ENCODE measurements at places on chromosomes 7 and 10.

DNA sequence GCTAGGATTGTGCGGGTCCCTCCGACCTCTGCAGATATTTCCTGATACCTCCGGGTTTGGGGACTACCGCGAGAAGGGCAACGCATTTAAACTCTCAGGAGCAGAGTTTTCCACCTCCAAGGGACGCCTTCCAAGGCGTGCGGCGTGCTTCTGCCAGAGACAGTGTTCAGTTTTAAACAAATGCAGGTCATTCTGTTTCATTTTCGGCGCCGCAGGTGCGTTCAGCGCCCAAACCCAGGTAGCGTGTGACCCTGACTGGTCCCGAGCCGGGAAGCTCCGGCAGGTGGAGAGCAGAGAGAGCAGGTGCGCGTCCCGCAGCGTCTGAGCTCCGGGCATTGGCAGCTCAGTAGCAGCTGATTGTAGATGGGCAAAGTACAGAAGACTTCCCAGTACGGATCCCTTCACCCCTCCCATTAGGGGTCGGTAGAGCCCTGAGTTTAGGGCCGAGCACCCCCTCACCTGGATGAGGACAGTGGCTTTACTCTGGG lies 1.4 kb upstream of the CYP26A1 start:
- no peak for DNase-seq

- no peak for DNase-seq
Measured at GRCh38 chr10:47023237-47024045, 112.2 kb downstream of the PTPN20 start.

DNA sequence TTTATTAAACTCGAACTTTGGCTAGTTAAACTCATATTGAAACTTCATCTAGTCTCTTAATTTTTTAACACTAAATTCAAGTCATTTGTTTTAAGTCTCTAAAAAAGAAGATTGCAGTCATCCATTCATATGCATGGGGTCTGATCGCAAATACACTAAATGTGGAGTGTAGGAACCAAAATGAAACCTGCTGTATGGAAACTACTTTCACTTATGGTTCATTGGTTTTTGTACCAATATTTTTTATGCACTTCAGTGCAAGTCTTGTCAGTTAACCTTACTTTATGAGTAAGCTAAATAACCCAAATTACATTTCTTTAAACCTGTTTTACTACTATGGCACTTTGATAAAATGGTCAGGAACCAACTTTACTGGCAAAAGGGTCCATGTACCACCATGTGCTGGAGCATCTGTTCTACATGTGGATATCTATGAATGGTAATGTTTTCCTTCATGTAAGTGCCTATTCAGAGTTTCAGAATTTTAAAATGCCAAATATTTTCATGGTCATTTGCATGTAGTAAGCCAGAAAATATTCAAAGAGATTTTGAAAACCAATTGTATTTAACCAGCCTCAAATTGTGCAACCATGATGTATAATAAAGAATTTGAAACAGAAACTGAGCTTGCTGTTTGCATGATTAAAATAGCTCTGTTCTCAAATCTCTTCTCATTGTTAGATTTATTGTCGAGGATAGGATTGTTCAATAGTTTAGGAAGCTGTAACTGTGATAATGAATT lies 7.6 kb upstream of the SUPV3L1 start:
- DNase-seq, result no peak

- no peak for DNase-seq
Measured at GRCh38 chr7:13770305-13770704, 219.2 kb downstream of the ETV1 start.

DNA sequence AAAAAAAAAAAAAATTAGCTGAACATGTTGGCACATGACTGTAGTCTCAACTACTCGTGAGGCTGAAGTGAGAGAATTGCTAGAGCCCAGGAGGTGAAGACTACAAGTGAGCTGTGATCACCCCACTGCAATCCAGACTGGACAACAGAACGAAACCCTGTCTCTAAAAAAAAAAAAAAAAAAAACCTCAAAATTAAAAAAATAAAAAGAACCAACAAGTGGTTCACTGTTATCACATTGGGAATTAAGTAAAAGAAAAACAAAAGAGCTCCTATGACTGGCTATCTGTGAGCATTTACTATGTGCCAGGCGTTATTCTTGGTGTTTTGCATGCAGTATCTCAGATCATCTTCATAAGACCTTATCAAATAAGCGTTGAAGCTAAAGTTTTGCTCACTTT lies 66.0 kb downstream of the ANLN start:
- no peak for DNase-seq

- DNase-seq, result no peak
Measured at GRCh38 chr7:143451746-143452145, 8.5 kb downstream of the TAS2R60 start.

DNA sequence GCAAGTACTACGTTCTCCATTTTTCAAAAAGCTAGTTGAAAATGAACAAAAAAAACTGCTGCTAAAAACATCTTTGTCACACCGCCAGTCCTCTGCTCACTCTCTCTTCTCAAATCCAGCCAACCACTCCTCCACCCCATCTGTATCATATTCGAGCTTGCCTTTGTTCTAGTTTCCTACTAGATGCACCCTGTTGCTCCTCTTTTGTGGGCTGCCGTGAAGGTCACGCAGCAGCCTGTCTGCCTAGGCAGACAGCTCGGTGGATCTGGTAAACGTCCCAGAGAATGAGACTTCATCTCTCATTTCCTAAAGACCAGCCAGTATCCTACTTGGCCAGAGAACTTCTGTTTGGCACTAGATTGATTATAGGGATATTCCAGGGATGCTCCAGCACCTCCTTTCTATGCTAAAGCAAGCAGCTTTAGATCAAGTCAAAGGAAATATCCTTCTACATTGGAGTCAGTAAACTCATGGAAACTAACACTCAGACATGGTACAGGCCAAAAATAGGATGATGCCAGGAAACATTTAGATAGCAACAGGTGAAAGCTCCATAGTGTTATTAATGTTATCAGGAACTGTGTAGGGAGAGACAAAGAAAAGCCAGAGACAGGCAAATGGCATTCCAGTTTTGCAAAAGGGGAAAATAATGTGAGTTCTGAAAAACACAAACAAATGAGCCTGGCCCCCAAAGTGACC lies 8.7 kb upstream of the PLXNA4 start:
- DNase-seq, result no peak

DNA sequence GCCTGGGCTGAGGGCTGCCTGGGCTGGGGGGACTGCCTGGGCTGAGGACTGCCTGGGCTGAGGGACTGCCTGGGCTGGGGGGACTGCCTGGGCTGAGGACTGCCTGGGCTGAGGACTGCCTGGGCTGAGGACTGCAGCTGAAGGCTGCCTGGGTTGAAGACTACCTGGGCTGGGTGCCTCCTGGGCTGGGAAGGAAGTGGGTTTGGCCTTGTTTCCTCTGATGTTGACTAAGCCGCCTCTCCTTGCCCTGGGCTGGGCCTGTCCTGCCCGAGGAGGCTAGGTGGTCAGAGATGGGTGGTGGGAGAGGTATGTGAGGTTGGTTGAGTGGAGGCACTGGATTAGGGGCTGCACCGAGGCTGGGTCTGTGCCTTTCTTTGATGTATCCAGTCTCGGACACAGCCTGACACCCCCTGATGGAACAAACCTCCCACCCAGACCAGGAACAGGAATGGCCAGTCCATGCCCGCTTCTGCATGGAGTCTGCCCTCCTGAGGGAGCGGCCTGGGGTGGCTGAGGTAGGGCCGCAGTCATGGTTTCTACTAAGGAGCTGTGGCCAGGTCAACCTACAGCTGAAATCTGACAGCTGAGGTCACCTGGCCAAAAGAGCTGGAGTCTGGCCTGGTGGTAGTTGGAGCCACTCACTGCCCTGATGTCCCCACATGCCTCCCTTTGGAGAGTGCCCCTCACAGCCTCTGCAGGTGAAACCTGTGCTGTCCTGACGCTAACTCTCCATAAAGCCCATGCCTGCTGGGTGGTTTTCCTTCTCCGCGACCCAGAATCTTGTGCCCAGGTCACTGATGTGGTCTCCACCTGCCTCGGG lies 22.3 kb downstream of the SCART1 start:
- no peak for DNase-seq

DNA sequence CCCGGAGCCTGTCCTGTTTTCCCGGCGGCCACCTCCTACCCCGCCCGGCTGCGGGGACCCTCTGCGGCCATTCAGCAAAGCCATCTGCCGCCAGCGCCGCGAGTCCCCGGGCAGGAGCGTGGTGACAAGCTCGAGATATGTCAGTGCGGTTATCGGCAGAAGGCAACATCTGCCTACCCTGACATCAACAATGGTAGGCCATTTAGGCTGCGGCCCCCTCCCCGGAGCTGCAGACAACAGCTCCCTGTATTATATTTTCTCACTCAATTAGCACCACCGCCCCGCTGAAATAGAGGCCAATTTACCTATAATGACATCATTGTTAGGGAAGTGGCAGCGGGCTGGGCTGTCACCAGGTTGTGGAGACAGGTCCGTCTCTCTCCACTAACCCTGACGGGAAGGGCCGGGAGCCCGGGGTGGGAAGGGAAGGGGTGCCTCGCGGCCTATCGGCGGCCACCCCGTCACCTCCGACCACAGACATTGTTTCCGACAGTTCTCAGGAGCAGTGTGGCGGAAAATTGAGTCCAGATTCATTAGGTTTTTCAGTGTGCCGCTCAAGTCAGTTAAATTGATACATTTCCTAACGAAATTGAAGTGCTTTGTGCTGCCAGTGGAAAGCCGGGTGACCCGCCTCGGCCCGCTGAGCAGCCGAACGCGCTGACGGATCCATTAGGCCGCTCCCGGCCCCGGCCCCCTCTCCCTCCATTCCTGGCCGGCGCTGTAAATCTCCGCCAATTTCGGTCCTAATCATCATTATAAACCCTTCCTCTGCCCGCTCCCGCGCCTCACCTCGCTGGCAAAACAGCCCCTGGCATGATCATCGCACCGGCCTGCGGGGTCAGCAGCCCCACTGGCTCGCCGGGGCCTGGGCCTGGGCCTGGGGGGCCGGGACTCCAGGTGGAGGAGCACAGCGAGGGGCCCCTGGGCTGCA lies 43.0 kb downstream of the UNCX start:
- no peak for DNase-seq

GRCh38 chr7:897771-898376 lies 21.5 kb downstream of the GET4 start:
- DNase-seq, result no peak

GRCh38 chr10:21279217-21279575 lies 246.3 kb downstream of the SKIDA1 start:
- no peak for DNase-seq

DNA sequence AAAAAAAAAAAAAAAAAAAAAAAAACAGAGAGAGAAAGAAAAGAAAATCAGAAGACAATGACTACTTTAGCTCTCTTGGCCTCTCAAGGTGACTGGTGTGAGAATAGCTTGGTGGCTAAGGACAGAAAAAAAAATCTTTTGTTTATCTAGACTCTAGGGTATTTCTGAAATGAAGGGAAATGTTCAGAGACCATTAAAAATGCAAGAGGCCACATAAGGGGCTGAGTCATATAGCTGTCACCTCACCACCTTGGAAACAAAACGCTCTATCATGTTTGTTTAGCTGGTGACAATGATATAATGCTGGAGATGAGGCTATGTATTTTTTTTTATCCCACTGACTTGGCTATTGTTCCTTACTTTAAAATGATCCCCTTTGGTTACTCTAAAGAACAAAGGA lies 287.0 kb upstream of the CDC14C start:
- DNase-seq, result no peak

DNA sequence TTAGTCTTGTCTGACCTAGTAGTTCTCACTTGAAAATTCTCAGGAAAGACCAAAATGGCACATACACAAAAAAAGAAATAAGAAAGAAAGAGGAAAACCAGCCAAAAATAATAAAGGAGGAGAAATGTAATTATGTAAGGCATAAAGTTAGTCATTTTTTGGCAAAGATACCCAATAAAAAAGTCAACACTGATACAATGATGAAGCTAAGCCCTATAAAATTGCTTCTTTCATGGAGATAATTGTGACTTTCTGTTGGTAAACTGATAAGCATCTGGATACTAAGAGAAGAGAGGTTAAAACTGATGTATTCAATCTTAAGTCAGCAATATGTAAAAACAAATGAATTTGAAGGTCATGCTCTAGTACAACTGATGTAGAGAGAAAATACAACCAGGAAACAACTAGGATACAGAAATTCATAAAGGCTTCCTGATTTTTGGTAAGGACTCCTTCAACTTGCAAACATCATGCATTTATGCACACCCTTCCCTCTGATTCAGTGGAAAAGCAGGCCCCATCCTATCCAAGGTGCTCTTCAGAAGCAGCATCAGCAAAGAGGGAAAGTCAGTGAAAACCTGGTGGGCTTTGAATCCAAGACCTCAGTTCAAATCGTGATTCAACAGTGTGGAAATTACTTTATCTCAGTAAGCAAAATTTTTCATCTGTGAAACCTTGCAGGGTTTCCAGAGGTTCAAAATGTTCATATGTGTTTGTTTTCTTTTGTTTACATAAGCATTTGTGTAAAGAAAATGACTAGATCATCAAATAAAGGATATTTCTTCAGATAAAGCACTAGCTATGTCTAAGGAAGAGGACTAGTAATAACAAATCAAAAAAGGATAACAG lies 32.6 kb downstream of the IMMP2L start:
- DNase-seq, result no peak

- no peak for DNase-seq
Measured at GRCh38 chr10:38072552-38072951, 21.6 kb upstream of the ZNF37A start.

- no peak for DNase-seq
Measured at GRCh38 chr7:29859104-29859503, 52.8 kb downstream of the WIPF3 start.

GRCh38 chr10:87931836-87932230 lies 68.4 kb downstream of the PTEN start:
- DNase-seq, result no peak

- DNase-seq, result no peak
Measured at GRCh38 chr10:13349463-13350274, 1.6 kb upstream of the SEPHS1 start.

- no peak for DNase-seq
Measured at GRCh38 chr10:18689498-18689897, 30.3 kb downstream of the ARL5B start.

GRCh38 chr10:6348096-6348874 lies 145.6 kb downstream of the PFKFB3 start:
- no peak for DNase-seq

GRCh38 chr7:20797462-20798080 lies 10.9 kb upstream of the SP8 start:
- no peak for DNase-seq

DNA sequence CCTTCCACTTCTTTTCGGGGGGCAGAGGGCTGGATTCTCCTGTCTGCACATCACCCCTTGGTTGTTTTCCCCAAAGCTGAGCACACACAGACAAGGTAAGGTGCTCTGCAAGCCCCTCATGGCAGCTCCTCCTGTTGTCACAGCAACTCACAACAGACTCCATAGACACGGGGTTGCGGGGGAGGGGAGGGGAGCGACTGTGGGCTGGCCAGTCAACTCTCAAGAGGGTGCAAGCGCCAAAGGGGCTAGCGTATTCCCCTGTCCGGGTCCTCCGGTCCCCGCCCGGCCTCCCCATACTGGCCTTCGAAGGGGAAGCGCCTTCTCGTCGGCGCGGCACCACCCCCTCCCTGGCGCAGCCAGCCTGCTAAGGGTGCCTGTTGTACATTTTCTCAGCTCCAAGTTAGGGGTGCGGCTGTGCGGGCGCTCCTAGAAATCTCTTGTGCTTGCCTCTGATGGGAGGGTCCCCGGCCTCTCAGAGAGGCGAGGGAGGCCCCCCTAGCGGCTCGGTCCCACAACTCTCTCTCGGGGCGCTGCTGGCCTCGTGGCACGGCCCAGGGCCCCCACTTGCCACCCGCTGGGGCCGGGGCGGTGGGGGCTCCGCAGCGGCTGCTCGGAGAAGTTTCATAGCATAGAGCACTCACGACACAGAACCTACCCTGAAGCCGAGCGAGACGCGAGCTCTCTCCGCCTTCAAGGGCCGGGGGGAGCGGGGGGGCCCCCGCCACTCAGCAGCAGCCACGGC lies 498 bp downstream of the RHOBTB1 start:
- no peak for DNase-seq

All from AG04450 (cell line).